ENCODE measurements at places on chromosomes 4 and X.

- no peak for DNase-seq
These were observed 135.8 kb downstream of the TET2 start for GRCh38 chr4:105282489-105282888.

DNA sequence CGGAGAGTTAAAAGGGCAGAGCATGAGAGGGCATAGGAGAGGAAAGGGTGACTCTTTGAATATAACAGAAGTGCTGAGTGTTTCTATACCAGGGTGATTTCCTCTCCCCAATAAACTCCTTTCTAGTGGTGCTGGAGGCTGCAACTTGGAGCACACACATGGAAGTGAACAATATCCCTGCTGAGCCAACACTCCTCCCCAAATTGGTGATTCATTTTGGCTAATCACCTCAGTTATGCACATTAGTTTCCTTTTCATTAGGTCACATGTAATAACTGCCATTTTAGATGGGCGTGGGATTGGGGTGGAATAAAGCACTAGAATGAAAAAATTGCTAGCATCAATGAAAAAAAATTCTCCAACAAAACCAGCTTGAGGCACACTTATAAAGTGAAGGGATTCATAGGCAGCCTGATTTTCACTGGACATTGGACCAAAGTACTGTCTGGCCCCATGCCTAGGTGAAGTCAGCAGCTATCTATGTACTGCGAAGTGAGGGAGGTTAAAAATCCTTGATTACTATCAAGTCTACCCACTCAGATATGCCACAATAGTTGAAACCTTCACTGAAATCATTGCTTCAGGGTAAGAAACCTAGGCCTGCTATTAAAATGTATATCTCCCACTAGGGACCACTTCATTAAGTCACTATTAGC is 174.0 kb downstream of the GLUD2 start:
- no peak for DNase-seq

DNA sequence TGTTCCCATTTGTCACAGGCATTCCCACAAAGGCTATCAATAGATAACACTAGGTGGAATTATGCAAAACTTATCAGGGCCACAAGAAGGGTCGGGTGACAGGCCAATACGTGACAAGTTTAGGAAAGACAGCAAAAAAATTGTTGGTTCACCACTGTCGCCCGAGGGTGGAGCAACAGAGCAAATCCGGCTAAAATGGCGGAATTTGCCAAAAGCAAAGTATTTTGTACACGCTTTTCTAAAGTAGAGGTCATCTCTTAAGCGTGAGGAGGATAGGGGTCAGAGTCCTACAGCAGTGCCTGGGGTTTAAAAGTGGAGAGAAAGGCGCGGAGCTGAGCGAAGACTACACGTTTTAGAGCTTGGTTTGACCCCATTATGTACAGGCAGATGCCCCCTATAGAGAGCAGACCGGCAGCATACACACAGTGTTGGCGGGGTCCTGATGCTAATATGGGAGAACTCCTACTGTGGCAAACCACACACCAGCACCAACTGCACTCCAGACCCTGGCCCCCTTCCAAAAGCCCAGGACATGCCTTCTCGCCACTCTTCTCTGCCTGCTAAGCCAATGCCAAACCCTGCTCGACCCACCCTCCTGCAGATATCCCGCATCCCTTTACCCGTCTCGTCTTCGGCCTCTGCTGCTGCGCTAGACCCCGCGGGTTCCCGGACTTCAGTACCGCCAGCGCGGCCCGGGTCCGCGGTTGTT is 733 bp downstream of the CCNA2 start:
- no peak for DNase-seq

GRCh38 chrX:102765217-102765616 is 44.7 kb downstream of the GPRASP3 start:
- peak; percentile 66 for DNase-seq

GRCh38 chrX:57367649-57368048 is 81.1 kb downstream of the FAAH2 start:
- DNase-seq = no peak

DNA sequence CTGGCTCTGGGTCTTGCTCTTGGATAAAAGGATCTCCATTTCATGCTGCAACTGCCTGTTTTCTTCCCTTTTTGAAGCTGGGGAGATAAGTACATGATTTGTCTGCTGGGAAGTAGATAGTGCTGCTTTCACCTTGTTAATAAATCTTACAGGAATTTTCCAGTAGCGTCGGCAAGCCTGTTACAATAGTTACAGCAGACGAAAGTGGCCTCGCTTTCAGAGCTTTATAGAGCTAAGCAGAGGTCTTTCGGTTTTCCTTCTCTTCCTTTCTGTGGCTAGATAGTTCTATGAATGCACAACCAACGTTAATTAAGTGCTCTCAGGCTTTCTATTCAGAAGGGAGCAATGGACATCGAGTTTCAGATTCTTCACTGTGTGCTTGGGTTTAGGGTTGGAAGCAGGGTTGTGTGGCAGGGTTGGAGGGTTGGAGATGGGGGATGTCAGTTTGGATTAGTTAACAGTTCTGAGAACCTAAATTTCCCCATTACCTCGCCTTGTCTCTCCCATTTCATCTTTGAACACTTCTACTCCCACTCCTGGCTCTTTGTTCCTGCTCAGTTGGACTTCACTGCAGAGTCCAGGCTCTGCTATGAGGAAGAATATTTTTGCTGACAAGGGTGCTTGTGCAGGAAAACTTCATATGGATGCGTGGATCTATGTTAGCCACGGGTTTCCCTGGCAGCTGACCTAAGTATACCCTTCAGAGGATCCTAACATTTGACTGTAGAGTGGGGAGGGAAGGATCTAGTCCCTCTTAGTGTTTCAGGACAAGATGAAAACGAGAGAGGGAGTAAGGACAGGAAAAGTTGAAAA is 237.9 kb downstream of the ARHGAP10 start:
- DNase-seq = no peak

- no peak for DNase-seq
These were observed 338.4 kb upstream of the NOCT start for GRCh38 chr4:138677212-138677611.

- DNase-seq = no peak
These were observed 53.4 kb downstream of the FHDC1 start for GRCh38 chr4:152989554-152989970.

DNA sequence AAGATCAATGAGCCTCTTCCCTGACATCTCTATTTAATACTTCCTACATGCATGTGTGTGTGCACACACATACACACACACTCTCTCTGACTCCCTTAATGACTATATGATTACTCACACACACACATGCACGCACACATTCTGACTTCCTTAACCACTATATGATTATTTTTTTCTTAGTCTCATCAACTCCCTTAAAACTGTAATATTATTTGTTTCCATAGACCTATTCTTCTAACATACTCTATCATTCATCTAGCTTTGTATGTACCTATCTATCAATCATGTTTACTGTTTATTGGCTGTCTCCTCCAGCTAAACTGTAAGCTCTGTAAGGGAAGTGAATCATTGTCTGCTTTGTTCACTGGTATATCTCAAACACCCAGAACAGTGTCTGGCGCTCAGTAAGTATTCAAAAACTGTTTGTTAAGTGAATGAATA is 236.6 kb downstream of the RASL11B start:
- DNase-seq = no peak

GRCh38 chr4:99687120-99687519 is 29.5 kb upstream of the C4orf54 start:
- DNase-seq = no peak

GRCh38 chr4:89196745-89197144 is 85.4 kb downstream of the TIGD2 start:
- DNase-seq = no peak

- peak; percentile 64 for DNase-seq
These were observed at the start of gene SNCA for GRCh38 chr4:89836897-89837384. TSS of gene SNCA (minus strand) at chr4:89837161. CDS start at chr4:89835667, 1,494 bp downstream.

DNA sequence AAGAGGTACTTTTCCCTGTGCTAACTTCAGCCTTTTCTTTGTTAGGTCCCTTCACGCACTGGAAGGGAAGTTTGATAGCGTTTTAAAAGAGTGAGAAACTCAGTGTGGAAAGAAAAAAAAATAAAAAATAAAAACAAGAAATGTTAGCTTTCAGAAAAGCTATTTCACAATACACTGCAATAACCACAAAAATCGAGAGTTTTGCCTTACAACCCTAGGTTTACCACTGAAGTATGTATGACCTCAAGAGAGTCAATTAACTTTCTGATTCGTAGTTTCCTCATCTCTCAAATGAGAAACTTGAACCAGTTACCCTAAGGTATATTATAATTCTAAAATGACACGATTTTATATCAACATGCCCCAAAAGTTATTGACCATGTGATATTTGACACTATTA is 93.9 kb upstream of the JADE1 start:
- DNase-seq = no peak

DNA sequence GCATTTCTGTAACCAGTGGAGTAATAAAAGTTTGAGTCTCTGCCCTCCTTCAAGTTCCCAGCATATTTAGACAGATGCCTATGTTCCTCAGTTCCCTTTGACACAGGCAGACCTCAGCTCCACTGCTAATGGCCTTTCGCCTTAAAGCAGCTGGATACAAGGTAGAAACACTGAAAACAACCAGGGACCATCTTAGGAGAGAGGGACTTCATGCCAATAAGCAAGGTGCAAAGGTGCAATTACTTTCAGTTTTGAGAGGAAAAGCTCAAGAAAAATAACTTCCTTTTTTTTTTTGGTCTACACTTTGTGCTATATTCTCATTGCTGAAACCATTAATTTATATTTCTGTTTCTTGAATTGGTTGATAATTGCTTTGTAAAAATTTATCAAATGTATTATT is 781.9 kb upstream of the GALNTL6 start:
- DNase-seq = no peak

DNA sequence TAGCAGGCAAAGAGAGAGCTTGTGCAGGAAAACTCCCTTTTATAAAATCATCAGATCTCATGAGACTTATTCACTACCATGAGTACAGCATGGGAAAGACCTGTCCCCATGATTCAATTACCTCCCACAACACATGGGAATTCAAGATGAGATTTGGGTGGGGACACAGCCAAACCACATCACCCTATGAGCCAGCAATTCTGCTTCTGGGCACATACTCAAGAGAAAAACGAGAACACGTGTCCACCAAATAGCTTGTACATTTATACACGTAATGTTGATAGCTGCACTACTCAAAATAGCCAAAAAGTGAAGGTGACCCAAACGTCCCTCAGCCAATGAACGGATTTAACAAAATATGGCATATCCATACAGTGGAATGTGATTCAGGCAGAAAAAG is 94.5 kb upstream of the DHRSX start:
- DNase-seq = no peak

DNA sequence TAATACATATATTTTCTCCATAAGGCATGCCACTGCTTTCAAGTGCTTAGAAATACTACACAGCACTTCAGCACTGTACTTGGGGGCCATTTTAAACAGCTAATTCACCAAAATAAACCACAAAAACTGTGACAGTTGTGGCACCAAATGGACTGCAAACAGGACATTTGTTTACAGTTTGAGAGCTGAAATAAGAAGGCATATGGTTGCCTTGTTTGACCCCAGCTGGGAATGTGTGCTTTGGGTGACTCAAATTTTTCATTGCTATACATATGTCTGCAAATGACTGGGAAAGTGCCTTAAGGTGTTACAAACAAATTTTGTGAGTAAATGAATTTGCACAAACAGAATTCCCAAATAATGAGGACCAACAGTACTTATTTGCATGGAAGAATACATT is 124.2 kb downstream of the BANK1 start:
- no peak for DNase-seq

DNA sequence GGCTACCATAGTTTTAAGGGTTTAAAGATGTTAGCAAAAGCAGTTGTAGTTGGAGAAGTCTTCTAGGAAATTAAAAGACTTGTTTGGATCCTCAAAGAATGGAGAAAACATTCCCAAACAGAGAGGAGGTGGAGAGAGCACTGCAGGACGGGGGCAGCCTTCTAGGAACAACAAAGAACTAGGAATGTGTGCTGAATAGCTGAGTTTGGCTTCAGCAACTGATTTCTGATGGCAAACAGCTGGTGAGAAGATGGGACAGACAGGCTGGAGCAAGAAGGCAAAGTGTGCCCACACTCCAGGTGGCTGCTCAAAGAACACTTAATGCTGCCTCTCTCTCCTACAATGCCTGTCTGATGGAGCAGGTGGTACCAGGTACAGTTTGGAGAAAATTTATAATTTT is 1331.1 kb downstream of the ADGRL3 start:
- DNase-seq = no peak

DNA sequence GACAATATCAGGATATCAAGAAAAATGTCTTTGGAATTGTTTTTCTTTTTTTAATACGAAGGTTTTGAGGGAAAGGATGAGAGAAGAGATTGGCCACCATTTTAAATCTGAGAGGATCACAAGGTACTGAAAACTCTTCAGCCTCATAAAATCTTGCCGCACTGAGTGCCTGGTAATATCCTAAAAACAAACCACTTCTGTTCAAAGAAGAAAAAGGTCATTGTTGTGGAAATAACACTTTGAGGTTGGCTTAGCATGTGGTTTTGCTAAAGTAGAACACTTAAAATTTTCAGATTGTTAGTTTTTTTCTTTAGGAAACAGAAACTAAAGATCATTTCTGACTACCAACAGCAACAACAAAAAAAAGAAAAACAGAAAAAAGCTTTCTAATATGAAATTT is 1.0 kb upstream of the CLDN22 start:
- DNase-seq = no peak

DNA sequence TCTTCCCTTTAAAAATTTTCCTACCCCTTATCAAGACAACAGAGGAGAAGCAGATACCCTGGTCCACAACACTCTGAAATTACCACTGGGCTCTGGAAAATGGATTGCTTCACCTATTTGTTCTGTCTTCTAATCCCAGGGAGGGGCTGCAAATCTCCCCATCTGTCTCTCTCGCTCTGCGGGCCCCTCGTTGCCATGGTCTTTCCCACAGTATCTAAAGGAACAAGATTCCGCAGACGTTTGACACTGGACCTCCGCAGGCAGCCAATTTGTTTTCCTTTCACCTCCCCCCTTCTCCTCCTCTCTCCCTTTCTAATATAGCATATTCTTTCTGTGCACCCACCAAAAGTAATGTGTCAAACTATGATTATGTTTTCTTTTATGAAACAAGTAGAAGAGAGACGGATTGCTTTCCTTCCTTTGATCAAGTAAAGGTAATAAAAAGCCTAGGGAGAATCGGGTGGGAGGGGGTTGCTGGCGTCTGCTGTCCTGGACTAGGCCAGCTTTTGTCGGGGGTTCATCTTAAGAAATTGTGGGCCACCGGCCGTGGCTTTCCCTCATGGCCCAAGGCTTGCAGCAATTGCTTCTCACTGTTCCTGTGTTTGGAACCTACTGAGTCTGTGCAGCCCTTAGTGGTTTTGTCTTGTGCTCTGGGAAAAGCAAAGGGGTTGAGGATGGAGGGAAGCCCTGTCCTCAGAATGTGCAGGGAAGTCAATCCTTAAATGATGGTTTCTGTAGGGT is 81.0 kb downstream of the MGST2 start:
- peak; percentile 32 for DNase-seq

- DNase-seq = no peak
These were observed 848 bp downstream of the ACSL4 start for GRCh38 chrX:109732017-109732801.

DNA sequence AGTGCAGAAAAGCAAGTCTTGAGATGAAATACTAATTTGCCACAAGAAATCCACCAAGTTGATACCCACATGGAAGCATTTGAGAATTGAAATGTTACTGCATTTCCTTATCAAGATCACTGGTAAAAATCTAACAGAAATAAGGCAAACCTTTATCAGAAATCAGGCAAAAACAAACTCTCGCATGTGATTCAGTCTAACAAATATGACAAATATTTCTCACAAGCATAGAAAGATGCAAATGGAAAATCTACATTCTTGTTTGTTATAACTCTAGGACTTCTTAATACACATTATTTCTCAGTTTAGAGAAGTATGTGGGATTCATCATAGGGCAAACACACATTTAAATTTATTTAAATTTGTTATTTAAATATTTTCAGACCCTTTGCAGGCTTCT is 52.9 kb downstream of the TXK start:
- DNase-seq = no peak

- DNase-seq = no peak
These were observed 208.6 kb upstream of the SLC7A11 start for GRCh38 chr4:138450546-138451275.
